ENCODE measurements at places on chromosomes 11 and 22.

DNA sequence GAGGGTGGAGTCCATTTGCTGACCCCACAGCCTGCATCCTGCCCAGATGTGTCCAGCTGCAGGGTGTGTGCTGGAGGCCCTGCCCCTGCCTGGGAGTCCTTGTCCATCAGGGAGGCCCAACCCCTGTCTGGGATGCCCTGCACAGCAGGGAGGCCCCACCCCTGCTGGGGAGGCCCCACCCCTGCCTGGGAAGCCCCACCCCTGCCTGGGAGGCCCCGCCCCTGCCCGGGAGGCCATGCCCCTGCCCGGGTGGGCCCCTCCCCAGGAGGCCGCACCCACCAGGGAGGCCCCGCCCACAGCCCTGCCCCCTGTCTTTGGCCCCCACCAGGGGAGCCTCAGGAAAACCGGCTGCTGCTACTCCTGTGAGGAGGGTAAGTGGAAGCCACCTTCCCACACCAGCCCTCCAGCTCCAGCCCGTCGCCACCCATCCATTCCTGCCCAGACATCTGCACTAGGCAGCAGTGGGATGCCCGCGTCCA is 37.2 kb downstream of the MUC5B start:
- DNase-seq = no peak

DNA sequence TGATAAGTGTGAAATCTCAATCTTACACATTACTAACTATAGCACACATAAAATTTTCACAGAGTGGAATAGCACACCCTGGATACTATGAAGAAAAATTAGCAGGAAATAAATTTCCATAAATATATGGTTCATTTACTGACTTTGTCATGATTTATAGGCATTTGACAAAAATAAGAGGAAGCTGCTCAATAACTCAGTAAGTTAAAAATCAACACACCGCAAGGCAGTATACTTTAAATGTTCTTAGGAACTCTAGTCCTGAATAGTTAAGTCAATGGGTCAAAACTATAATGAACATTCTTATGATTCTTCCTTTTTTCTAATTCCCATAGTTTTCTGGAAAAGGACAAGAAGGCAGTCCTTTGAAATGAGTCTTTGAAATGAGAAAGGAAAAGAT is 1557.8 kb upstream of the RAG2 start:
- DNase-seq = no peak

DNA sequence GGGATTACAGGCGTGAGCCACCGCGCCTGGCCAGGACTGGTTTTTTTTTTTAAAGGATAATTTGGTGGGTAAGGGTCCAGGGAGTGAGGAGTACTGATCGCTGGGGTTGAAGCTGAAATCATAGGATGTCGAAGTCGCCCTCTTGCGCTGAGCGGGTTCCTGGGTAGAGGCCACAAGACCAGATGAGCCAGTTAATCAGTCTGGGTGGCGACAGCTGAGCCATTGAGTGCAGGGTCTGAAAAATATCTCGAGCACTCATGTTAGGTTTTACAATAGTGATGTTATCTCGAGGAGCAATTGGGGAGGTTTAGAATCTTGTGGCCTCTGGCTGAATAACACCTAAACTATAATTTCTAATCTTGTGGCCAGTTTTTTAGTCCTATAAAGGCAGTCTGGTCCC is 7.8 kb downstream of the APOL5 start:
- no peak for DNase-seq

GRCh38 chr11:79170321-79170720 is 270.5 kb downstream of the TENM4 start:
- no peak for DNase-seq

- DNase-seq = no peak
Observed at GRCh38 chr11:27553186-27553585, 46.6 kb upstream of the LIN7C start.

DNA sequence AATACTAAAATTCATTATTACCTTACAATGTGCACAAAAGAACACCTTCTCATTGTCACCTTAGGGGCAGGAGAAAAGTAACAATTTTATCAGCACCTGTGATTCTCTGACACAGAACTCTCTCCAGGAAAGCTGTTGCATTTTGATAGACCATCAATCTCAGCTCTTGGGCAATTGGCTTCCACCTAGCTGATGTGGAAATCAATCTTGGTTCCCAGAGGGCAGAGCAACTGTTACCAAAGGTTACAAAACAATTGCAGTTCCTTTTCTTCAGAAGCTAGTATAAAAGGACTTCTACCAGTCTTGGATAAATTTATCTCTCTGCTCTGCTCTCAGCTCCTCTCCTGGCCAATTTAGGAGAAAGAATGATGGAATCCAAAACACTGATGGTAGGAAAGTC is 157.8 kb upstream of the DDI1 start:
- DNase-seq = no peak

DNA sequence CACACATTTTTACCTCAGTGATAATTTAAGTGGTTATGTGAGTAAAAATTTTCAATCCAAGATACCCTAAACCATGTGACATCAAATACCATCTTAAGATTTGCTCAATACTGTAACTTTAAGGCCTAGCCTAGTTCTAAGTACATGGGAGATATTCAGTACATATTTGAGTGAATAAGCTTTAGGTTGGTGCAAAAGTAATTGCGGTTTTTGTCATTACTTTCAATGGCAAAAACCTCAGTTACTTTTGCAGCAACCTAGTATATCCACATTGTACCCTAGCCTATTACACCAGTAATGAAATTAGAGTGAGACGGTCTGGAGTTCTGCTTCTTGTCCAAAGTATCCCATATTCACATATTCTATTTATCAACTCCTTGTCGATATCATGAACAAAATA is 700.1 kb downstream of the LRRC4C start:
- DNase-seq = no peak

GRCh38 chr11:74013141-74013540 is 4.3 kb upstream of the UCP3 start:
- no peak for DNase-seq

DNA sequence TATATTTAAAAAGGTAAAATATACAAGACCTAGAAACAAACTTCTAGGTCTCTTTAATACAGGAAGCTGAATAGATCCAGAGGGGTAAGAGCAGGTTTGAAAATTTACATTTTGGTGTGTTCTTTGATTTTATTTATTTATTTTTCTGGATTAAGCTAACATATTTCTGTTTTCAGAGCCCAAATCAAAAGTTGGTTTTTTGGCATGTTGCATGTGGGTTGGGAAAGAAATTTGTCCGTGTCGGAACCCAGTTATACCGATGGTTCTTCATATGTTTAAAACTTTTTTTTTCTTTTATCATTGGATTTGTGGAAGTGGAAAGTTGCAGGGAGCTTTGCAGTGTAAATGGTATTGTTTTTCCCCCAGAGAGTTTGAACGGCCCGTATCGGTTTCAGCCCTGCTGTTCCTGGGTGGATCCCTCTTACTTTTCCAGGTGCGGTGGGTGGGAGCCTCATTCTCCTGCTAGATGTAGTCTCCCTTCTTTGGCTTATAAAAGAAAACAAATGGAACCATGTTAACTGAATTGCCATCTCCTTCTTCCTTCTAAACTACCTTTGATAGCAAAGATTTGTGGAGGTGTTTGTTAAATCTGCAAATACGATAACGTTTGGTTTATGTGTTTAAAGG is 746 bp downstream of the CTNND1 start:
- DNase-seq = no peak

Data from left lobe of liver (tissue), 2 donors.